ENCODE measurements at places on chromosomes 5 and 9.

- DNase-seq, result no peak
Measured at GRCh38 chr5:158837908-158838307, 261.8 kb downstream of the EBF1 start.

- no peak for DNase-seq
Measured at GRCh38 chr5:38636626-38637025, 80.2 kb upstream of the LIFR start.

GRCh38 chr9:138013836-138014562 is 136.4 kb downstream of the CACNA1B start:
- no peak for DNase-seq

- DNase-seq, result no peak
Measured at GRCh38 chr9:103821115-103821514, 273.0 kb upstream of the SMC2 start.

- DNase-seq, result no peak
Measured at GRCh38 chr5:153893817-153894216, 144.9 kb downstream of the FAM114A2 start.

GRCh38 chr5:1772634-1773033 is 27.0 kb downstream of the MRPL36 start:
- no peak for DNase-seq

GRCh38 chr9:89311346-89312221 is 589 bp downstream of the CKS2 start:
- no peak for DNase-seq

- no peak for DNase-seq
Measured at GRCh38 chr5:173869316-173869715, 18.8 kb upstream of the CPEB4 start.

DNA sequence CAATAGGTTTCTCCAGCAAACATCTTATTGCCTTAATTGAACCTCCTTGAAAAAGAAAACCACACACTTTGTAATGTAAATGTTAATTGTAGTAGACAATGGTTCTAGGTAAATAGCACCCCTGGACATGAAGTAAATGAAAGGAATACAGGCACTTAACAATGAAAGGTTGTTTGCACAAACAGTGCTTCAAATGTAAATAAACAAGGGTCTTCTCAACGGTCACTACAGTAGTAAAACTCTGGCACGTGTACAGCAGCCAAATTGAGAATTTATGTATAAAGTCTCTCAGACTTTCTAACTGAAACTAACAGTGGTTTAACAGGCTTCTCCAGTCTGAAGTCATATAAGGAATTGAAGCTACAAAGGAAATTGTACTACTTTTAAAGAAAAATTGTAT is 218.3 kb downstream of the MEF2C start:
- no peak for DNase-seq

- DNase-seq, result no peak
Measured at GRCh38 chr9:3960661-3961144, 339.2 kb downstream of the GLIS3 start.

- no peak for DNase-seq
Measured at GRCh38 chr9:4235871-4236804, 63.7 kb downstream of the GLIS3 start.

DNA sequence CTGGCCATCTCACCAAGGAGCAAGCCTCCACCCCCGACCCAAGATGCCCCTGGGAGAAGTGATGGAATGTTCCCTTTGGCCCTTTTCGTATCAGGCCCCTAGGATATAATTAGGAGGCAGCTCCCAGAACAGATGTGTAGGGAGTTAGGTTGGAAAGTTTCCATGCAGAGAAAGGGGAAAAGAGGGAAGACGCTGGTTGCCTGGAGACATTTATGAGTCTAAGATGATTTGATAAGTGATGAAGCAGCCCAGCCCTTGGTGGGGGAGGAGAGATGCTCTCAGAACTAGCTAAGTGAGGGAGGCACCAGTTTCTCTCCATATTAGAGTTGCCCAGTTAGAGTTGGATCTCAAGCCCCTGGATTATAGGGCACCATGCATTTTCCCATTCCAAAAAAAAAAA is 137.5 kb downstream of the GNA14 start:
- no peak for DNase-seq

DNA sequence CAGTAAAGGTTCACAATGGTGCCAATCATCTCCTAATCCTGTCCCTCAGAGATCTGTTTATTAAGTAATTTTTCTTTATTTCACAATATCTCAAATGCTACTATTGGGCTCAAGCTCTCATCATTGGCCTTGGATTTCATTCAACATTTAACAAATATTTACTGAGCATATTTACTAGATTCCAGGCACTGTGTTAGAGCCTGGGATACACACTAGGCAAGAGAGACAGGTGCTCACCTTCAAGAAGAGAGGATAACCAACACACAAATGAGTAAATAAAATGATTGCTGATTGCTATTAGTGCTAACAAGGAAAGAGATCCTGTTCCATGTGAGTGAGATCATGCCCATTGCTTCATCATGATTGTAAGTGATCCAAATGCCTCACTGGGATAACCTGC is 27.4 kb downstream of the PPP2R2B start:
- no peak for DNase-seq

DNA sequence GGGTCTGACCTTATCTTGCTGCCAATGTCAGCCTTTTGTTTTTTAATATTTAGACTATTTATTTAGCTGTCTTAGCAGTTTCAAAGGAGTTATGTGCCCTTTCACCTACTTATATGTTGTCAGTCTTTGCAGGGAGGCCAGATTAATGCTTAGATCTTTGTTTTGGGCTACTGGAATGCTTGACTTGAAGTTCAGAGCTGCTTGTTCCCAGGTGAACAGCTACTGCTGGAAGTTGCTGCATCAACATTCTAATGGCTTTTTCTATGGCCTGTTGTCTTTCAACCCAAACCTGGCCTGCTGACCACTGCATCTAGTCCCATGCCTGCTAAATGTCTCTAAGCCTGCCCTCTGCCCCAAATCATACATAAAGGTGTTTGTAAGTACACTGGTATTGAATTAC is 3.0 kb downstream of the SLC22A5 start:
- no peak for DNase-seq

DNA sequence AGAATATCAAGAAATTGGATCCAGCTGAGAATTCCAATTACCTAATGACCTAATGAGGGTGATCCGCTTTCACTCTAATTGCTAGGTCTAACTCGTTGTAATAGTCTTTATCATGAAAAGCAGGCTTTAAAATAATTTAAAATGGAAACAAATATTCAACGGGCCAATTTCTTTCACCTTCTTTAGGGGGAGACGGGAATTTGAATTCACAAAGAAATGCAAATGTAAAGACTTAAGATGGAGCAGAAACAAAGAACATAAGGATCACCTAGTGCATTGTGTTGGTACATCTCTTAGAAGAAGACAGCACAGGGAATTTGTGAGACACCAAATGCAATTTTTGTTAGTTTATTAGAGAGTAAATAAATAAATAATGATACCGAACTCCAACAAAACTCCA is 1.5 kb upstream of the KCNN2 start:
- no peak for DNase-seq

GRCh38 chr9:251398-251797 is 36.7 kb downstream of the DOCK8 start:
- no peak for DNase-seq

- DNase-seq, result no peak
Measured at GRCh38 chr5:52342361-52342760, 445.4 kb upstream of the ITGA1 start.

- DNase-seq, result no peak
Measured at GRCh38 chr9:14992516-14992915, 82.3 kb upstream of the FREM1 start.

DNA sequence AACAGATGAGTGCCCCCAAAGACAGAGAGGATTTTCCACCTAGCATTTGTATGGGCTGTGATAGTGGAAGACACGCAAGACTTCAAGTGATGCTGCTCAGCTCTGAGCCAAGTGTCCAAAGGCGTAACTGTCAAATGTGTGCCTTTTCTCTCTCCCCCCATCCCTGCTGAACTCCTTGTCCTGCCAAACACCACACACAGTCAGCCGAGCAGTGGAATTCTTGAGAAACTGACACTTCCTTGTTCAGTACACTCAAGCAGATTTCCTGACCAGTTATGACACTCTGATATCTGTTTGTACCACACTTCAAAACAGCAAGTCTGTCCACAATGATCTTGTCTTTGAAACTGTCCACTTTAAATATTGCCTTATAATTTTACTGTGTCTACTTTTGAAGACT is 166.4 kb downstream of the PIK3R1 start:
- DNase-seq, result no peak

GRCh38 chr5:10424124-10424731 is 17.5 kb upstream of the ROPN1L start:
- DNase-seq, result no peak

- DNase-seq, result no peak
Measured at GRCh38 chr5:65932676-65933075, 6.3 kb downstream of the ERBIN start.

GRCh38 chr5:149121145-149121544 is 20.1 kb upstream of the ABLIM3 start:
- no peak for DNase-seq

GRCh38 chr5:35331956-35332950 is 102.0 kb upstream of the PRLR start:
- DNase-seq, result no peak

Measured in stimulated activated CD8-positive, alpha-beta memory T cell treated with anti-CD3 and anti-CD28 coated beads, Interleukin-4, amount 100 ng/mL, for 1 hour (primary cell).